Peyer's patch (tissue), 4 donors: ENCODE measurements at places on chromosomes 2 and 18. TPM values are rescaled to one million over a fixed set of nuclear protein-coding genes. Genes with fewer than 3 reads are reported as not detected.
A peak's percentile ranks its signal among the peaks of the same experiment; 100 is the strongest.

Gene MSTN
- total RNA-seq = not detected

DNA sequence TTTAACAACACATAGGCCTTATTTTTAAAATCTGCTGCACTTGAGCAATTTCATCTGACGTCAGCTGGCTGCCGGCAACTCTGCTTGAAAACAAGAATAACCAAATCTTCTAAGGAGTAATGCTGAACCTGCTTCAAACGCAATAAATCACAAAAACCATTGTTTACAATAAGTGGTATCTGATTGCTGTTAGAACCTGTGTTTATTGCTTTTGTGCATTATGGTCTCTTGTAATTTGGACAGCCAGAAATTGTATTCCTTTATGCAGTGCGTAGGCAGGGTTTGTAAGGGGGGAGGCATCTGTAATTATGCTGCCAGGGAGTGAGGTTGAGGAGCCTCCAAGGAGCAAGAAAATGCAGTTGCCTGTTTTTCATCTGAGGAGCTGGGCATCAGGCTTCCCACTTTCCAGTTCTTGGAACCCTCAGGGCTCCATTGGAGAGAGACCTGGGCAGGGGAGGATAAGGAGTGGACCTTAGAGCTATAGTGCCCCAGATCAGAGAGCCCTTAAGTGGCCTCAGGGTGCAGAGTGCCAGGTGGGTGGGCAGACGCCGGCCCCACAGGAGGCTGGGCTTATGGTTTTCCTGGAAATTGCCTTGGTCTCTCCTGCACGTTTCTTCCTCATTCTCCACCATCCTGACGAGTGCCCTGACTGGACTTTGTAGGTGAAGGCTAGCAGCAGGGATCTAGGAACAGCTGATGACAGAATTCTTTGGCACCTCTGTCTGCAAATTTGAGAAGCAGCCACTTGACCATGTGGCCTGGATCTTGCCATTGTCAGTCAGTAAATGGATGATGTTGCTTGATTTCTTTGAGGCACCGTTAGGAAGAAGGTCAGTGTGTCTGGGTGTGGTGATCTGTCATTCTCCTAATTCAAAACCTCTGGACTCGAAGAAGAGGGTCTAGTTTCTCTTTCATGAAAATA, 129.2 kb downstream of the KLHL29 start:
- H3K27ac ChIP-seq = no peak overlapping the region
- no peak for DNase-seq
- no peaks in the 10 kb centered on the region for H3K36me3 ChIP-seq
- no peaks in the 10 kb centered on the region for H3K4me1 ChIP-seq
- no peak overlapping the region for H3K4me3 ChIP-seq

DNA sequence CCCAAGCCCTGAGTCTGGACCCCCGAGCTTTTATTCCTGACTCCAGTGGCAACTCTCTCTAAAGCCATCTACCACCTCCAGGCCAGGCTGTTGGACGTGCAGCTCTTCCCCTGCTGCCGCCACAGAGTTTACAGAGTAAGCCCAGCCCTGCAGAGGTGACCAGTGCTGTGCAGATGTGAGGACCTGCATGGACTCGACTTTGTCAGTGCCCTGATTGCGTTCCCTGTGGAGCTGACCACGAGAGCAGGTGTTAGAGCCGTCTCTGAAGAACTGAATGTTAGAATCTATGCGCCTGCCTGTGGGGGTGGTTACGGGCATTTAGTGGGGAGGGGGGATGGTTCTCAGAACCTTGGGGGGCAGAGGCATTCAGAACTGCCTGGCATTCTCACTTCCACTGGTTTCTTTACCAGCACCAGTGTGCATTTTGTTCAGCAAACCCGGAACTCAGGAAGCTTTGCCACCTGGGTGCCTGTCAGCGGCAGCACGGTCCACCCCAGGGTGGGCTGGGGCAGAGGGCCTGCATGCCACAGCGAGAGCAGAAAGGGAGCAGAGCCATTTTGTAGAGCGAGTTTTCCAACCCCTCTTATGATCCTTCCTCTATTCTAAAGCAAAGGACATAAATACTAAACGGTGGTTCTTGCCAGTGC, 137.9 kb downstream of the KLHL29 start:
- H3K4me1 ChIP-seq = no peaks in the 10 kb centered on the region
- no peaks in the 10 kb centered on the region for H3K27me3 ChIP-seq
- no peak for DNase-seq
- no peaks in the 10 kb centered on the region for H3K36me3 ChIP-seq
- H3K4me3 ChIP-seq = no peak overlapping the region

GRCh38 chr18:11850821-11851145, 430 bp upstream of the CHMP1B start:
- DNase-seq = no peak
- peak overlapping the region; percentile 91 for H3K27ac ChIP-seq
- peak overlapping the region; percentile 79 for H3K4me3 ChIP-seq

Gene MSH6
- 14.1 TPM for total RNA-seq

Gene RNF25
- 23.7 TPM for total RNA-seq

Gene CACNB4
- total RNA-seq = 4.1 TPM

Gene PCARE
- not detected for total RNA-seq

- no peaks in the 10 kb centered on the region for H3K36me3 ChIP-seq
- DNase-seq = no peak
- H3K4me3 ChIP-seq = no peak overlapping the region
- H3K4me1 ChIP-seq = no peaks in the 10 kb centered on the region
These were observed 347.1 kb downstream of the CLIP4 start for GRCh38 chr2:29462293-29462692.

DNA sequence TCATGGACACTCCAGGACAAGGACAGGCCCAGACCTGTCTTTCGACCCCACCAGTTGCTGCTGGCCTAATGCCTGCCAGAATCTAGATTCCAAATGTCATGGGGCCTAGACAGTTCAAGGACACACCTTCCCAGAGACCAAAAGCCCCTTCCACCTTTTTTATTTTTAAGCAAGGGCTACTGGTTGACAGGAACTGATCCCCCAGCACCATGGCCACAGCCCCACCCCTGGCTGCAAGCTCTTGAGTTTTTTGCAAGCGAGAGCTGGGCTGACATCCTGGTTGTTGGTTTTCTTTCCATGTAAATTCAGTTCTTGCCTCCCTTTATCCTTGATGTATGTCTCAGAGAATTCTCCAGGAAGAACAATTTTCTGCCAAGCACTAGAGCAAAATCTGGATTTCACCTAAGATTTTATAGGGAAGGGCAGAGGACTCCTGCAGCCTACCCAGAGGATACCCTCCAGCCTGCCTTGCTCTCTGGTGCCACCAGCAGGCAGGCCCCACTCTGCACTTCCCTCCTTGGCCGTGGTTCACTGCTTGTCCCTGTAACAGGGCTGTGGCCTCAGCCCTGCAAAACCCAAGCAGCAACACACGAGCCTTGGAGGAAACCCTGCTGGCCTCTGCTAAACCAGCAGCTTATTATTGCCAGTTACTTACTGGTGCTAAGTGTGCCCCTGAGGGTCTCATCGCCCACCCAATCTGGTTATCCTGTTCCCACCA, 97.7 kb downstream of the TWIST2 start:
- no peaks in the 10 kb centered on the region for H3K4me1 ChIP-seq
- no peak for DNase-seq
- H3K27ac ChIP-seq = no peak overlapping the region
- no peaks in the 10 kb centered on the region for H3K36me3 ChIP-seq
- H3K27me3 ChIP-seq = no peaks in the 10 kb centered on the region
- H3K4me3 ChIP-seq = no peak overlapping the region

Gene TDRD15
- not detected for total RNA-seq
